ENCODE measurements at places on chromosomes 7 and 10.

GRCh38 chr10:116771101-116771958, 29.0 kb upstream of the HSPA12A start:
- ATAC-seq: no peak

DNA sequence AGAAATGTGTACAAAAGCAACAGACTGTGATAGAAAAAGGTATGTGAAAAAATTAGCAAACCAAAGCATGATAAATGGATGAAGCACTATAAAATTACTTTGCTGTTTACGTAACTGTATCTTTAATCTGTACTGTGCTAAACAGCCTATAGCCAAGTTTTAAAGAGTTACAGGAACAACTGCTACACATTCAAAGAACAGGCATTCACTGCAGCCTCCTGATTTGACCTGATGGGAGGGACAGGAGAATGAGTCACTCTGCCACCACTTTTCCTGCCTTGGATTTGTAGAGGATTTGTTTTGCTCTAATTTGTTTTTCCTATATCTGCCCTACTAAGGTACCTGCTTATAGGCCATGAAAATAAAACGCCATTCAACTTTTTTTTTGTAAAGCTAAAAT, 116.1 kb downstream of the FANK1 start:
- no peak for ATAC-seq

DNA sequence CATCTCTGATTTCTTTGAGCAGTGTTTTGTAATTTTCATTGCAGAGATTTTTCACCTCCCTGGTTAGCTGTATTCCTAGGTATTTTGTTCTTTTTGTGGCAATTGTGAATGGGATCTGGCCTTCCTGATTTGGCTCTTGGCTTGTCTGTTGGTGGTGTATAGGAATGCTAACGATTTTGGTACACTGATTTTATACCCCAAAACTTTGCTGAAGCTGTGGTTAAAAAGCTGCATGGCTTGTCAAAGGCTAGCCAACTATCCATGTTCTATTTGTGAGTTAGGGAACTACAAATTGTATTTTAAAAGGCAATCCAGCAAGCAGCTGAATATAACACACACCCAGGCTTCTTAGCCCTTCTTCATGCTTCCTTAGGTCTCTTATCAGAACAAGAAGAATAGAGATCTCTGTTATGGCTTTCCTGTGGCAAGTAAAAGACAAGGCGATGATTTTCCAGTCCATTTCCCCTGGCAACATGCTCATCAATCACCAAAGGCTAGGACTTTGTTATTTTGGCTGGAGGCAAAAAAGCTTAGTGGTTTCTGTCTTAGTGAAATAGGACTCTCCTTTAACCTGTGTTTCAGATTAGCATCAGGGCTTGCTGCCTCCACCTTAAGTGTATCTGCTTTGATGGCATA, 77.5 kb downstream of the CDK6 start:
- ATAC-seq: no peak

GRCh38 chr7:134613623-134614347, 32.9 kb upstream of the BPGM start:
- peak; percentile 91 for ATAC-seq

- ATAC-seq: no peak
These were observed 12.8 kb downstream of the MDFIC start for GRCh38 chr7:114934713-114935112.

DNA sequence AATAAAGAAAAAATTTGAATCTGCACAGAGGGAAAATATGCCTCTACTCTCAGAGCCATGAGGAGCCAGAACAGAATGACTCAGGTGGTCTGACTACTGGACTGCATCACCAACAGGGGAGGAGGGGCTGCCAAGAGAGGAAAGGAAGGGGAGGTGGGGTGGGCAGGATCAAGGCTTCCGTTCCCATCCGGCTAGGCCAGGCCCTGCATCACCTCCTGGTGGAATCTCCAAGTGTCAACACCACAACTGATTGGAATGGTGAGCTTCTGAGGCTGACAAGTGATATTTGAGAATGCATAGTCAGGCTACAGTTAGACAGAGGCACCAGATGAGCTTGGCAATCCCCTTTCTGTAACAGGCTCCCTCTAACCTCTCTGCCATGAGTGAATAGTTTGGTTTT, 10.4 kb upstream of the GPR26 start:
- ATAC-seq: no peak

GRCh38 chr10:66862687-66863258, 63.1 kb upstream of the LRRTM3 start:
- ATAC-seq: no peak

- peak; percentile 58 for ATAC-seq
These were observed 23.8 kb downstream of the PFKP start for GRCh38 chr10:3090914-3091787.

DNA sequence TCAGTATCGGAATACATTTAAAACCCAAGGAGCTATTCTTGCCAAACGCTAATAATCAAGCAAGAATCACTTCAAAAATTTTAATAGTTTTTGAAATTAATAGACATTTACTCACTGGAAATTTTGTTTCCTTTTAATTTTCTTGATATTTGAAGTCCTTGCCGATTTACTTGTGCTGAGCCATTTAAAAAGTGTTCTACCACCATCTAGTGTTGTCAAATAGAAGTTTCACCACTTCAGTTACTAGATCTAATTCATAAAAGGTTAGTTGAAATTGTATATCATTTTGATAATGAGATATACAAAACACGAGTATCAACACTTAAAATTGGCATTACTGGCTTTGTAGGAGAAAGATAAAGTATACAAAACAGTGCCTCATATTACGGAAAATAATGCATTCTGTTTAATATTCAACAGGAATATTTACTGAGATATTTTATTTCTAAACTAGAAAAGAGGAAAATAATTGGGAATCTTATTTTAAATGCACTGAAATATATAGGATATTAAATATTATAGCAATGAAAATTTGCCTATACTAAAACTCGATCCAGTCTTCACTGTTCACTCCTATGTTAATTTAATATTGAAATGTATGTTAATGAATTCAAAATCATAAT, 664.8 kb upstream of the SEMA3D start:
- ATAC-seq: no peak

DNA sequence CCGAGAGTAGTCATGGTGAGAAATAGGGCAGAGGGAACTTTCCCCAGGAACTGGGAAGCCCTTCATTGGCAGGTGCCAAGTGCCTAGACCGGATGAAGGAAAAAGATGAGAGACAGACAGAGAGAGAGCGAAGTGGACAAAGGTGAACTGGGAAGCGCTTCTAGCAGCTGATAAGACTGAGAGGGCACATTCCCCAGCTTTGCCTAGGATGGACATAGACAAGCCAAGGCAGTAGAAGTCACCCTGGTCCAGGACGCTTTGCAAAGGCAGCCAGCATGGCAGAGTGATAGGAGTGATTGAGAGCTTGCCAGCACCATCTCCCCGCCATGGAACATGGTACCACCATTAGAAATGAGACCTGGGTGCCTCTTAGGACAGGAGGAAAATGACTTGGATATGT, 372.8 kb upstream of the MGMT start:
- no peak for ATAC-seq

GRCh38 chr10:17645621-17646345, 1.8 kb downstream of the STAM start:
- ATAC-seq: peak; percentile 70

GRCh38 chr10:5615316-5615715, 51.1 kb downstream of the ASB13 start:
- ATAC-seq: no peak

- peak; percentile 36 for ATAC-seq
These were observed 870 bp downstream of the FZD1 start for GRCh38 chr7:91264924-91265681.

GRCh38 chr7:122289426-122289825, 15.1 kb downstream of the FEZF1 start:
- no peak for ATAC-seq
